ENCODE measurements at places on chromosomes 3 and 15.
A peak's percentile ranks its signal among the peaks of the same experiment; 100 is the strongest.

GRCh38 chr3:158434412-158435038, 136.5 kb upstream of the MLF1 start:
- DNase-seq: peak; percentile 28

- no peak for DNase-seq
Measured at GRCh38 chr3:41940393-41940792, 21.5 kb downstream of the ULK4 start.

GRCh38 chr3:58528629-58529028, 8.4 kb downstream of the ACOX2 start:
- no peak for DNase-seq

DNA sequence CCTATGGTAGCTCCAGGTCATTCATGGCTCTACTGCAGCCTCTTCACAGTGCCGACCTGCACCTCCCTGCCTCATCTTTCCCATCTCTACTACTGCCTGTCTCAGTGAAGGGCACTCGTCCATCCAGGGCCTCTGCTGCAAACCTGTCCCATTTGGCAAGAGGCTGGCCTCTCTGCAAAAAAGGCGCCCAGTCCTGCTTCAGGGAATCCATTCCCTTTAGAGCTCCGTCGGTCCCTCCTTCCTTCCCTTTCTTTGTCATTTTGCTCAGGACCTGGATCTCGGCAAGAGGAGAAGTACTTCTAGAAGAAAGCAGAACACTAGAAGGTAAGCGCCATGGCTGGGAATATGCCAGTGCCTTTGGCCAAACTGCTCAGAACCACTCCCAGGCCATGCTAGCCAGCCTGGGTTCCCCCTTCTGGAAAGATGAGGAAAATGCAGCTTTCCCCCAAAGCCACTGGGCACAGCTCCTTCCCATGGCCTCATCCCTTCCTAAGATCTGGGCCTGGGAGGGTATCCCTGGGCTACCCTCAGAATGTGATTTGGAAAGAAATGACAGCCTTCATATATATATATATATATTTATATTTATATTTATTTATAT, 6.4 kb upstream of the ISL2 start:
- peak; percentile 59 for DNase-seq

DNA sequence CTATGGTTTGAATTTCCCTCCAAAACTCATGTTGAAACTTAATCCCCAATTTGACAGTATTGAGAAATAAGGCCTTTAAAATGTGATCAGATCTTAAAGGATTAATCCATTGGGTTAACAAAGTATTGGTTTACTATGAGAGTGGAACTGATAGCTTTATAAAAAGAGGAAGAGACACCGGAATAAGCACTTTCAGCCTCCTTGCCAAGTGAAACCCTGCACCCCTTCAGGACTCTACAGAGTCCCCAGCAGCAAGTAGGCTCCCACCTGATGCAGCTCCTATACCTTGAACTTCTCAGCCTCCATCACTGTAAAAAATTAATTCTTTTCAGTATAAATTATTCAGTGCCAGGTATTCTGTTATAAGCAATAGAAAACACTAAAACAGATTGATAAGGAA, 348.3 kb downstream of the CGGBP1 start:
- DNase-seq: no peak

DNA sequence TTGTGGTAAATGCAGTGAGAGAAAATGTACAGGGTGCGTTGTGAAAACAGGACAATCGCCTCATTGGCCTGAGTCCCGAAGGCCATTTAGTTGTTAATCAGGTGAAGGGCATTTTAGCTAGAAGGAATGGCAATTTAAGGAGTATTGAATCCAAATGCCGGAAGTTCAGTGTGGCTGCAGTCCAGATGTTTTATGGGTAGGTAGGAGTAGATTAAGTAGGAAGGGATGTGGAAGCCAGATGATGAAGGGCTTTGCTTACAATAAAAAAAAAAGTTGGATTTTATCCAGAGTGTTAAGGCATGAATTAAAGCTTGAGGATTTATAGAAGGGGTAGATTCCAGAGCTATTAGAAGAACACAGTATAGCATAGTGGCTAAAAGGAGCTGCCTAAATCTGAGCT, 572.7 kb downstream of the NLGN1 start:
- no peak for DNase-seq

GRCh38 chr15:80242132-80242769, 9.8 kb downstream of the CTXND1 start:
- DNase-seq: peak; percentile 19

- no peak for DNase-seq
Measured at GRCh38 chr15:89462198-89462912, 34.0 kb downstream of the RHCG start.

- no peak for DNase-seq
Measured at GRCh38 chr3:107933450-107933849, 157.4 kb downstream of the CD47 start.

DNA sequence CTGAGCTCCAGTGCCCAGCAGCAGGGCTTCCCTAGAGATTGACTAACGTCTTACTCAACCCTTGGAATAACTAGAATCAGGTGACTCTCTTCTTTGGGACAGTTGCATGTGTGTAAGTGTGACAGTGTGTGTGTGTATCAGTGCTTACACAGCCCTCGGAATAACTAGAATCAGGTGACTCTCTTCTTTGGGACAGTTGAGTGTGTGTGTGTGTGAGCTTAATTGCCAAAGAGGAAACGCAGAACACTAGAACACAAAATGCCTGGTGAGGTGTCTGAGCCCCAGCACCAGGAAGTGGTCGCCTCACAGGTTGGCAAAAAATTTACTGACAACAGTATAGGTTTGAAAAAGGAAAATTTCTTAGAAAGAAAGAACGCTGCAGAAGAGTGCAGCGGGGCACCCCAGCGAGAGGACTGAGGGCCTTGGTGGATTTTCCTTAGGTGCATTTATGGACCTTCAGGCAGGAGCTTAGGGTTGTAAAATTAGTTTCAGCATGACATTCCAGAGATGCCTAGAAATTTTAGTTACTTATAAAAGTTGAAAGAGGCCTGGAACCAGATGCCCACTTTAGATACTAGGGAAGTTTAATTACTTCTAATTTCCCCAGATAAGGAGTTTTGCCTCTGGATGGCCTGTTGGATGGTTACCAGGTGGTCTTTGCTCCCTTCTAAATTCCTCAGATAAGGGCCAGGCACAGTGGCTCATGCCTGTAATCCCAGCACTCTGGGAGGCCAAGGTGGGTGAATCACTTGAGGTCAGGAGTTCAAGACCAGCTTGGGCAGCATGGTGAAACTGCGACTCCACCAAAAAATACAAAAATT, 3.7 kb upstream of the WDR82 start:
- DNase-seq: no peak

DNA sequence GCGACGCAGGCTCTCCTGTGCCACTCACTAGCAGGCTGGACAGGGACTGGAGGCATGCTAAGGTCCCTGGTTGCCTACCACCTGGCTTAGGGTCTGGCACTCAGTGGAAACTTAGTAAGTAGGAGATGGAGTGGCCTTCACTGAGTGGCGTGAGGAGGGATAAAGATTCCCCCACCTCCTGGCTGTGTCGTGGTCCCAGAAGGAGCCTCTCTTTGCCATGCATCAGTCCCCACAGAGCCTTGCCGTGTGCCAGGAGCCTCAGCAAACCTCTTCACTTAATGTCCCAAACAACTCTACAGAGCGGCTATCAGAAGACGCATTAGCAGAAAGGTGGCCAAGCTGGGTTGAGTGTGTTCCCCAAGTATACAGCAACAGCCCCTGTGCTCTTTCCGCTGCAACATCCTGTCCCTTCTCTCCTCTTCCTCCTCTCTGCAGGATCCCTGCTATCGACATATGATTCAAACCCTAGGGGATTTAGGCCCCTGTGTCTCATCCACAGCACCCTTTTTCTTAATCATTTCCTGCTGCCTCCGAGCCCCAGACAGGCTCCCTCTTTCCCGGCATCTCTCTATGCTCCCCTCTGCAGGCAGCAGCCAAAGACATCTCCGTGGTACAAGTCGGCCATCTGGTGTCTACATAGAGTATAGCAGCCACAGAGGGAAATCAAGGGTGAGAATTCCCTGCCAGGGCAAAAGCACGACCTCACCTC, 66.7 kb downstream of the SLC6A1 start:
- DNase-seq: peak; percentile 44

DNA sequence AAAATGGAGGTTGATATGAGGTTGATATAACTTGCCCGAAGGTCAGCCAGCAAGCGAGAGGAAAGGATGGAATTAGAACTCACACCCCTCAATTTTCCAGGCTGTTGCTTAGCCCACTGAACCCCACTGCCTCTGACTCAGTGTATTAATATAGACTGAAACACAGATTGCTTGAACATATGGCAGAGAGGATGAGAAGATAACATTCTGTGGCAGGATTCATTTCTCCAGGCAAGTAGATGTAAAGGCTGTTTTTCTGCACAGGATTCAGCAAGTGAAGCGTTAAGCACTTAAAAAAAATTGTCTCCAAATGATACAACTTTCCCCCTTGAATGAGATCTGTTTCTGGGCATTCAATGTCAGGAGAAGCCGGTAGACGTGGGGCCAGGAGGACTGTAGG, 335.2 kb downstream of the GAP43 start:
- peak; percentile 27 for DNase-seq

DNA sequence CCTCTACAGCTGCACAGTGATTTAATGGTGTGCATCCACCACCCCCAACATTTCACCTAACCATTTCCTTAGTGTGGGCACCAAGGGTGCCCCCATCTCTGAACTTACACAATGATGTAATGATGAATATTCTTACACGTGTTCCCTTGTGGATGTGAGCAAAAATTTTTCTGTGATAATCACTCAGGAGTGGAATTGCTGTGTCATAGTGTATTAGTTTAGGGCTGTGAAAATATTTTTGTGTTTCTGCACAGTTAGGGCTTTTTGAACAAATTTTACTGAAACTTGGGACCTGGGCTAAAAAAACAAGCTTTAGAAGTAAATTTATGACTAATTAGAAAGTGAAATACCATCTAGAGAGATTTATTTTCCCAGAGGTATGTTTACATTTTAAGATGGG, 134.5 kb upstream of the CCNL1 start:
- DNase-seq: no peak

GRCh38 chr15:64766058-64766457, 9.3 kb downstream of the RBPMS2 start:
- no peak for DNase-seq

DNA sequence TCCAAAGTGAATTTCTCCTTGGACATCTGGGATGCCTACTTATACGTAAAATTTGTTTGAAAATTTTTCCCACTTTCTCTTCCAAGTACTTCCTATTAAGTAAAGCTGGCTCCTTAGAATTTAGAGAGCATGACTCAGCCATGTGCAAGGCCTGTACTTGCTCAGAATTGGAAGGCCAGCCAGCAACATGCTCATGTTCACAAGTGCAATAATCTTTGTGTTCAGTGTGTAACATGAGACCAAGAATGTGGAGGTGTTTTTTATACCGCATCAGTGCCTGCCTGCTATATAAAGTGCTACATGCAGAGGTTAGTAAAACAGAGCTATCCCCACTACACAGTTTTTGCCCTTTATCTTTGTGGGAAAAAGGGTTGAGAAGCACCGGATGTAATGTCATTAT, 151.9 kb upstream of the FEZF2 start:
- peak; percentile 38 for DNase-seq

GRCh38 chr3:26193558-26193957, 403.7 kb downstream of the OXSM start:
- no peak for DNase-seq

DNA sequence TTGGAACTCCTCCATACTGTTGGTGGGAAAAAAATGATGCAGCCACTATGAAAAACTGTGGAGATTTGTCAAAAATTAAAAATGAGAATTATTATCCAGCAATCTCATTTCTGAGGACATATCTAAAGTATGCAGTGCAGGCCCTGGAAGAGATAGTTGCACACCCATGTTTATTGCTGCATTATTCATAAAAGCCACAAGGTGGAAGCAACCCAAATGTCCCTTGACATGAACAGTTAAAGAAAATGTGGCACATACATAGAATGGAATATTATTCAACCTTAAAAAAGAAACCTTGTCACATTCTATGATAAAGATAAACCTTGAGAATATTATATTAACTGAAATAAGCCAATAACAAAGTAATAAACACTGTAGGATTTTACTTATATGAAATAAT, 80.9 kb upstream of the ARHGEF26 start:
- DNase-seq: peak; percentile 5

DNA sequence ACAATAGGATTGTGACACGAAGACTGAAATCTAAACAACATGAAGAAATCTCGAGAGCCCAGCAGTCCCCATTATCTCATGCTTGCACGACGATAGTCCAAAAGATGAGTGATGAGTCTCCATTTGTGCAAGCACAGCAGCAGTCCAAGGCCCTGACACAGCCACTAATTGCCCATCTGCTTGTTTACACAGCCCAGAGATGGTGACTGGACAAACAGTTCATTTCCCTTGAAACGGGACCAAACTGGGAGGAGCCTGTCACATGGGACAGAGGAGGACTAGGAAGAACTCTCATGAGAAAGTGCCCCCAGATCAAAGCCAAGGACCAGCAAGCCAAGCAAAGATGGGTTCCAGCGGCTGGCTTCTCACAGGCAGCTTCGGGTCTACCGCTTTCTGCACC, 121.0 kb downstream of the GREM1 start:
- peak; percentile 14 for DNase-seq

DNA sequence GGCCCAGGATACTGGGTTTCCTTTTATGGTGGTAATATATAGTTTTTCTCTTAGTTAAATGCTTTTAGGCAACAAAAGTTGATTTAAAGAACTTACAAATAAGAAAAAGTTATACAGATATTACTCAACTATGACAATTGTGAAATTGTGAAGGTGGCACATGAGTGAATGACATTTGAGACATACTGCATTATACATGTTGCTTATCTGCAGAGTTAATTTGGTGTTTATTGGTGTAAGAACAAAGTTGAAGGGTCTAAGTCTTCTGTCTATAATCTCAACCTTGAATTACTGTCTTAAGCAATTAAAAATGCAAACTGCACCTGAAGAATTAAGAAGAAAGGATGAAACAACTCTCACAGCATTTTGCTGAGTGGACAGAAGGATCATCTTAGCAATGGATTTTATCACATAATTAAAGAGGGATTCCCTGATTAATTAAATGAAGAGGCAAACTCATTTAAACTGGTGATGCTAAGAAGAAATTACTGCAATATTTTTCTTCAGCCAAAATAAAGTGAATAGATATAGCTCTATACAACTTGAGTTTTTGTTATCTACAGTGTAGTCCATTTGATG, 298.9 kb upstream of the TGFBR2 start:
- no peak for DNase-seq

- DNase-seq: no peak
Measured at GRCh38 chr3:12955651-12956315, 114.4 kb upstream of the RPL32 start.

GRCh38 chr15:44157679-44158078, 37.4 kb downstream of the FRMD5 start:
- no peak for DNase-seq

GRCh38 chr3:62209101-62209500, 164.2 kb downstream of the FEZF2 start:
- no peak for DNase-seq

- DNase-seq: no peak
Measured at GRCh38 chr15:35142578-35142977, 57.5 kb upstream of the NANOGP8 start.

- DNase-seq: no peak
Measured at GRCh38 chr3:119637679-119638477, 22.5 kb downstream of the POPDC2 start.

DNA sequence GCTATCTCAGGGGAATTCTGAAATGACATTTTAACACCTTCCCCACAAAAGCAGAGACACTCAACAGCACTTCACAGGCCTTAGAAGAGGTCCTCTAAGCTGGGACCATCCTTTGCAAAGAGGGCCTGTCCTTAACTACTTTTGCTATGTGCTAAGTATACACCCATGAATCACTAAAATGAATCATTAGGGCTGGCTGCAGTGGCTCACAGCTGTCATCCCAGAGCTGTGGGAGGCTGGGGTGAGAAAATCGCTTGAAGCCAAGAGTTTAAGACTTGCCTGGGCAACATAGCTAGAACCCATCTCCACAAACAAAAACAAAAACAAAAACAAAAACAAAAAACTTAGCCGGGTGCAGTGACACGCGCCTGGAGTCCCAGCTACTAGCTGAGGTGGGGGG, 53.9 kb upstream of the MELTF start:
- DNase-seq: peak; percentile 68
